ENCODE measurements at places on chromosomes 4 and X.

DNA sequence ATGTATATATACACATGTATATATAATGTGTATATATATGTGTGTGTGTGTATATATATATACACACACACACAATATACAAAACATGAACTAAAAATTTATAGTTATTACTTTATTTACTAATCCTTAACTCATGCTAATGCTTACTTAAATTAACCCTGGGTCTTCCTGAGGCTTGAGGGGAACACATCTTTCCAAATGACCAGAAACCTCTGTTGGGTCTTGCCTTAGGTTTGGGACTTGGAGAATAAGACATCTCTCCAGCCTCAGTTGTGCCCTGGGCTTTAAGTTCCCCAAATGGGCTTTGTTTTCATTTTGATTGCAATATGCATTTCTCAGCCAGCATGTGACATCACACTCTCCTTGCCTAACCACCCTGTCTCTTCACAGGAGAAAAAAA is 7.7 kb downstream of the GEMIN8 start:
- no peak for DNase-seq

GRCh38 chr4:128380306-128380705 is 92.7 kb upstream of the PGRMC2 start:
- no peak for DNase-seq

- no peak for DNase-seq
Observed at GRCh38 chr4:53026233-53026632, 164.1 kb downstream of the RASL11B start.

DNA sequence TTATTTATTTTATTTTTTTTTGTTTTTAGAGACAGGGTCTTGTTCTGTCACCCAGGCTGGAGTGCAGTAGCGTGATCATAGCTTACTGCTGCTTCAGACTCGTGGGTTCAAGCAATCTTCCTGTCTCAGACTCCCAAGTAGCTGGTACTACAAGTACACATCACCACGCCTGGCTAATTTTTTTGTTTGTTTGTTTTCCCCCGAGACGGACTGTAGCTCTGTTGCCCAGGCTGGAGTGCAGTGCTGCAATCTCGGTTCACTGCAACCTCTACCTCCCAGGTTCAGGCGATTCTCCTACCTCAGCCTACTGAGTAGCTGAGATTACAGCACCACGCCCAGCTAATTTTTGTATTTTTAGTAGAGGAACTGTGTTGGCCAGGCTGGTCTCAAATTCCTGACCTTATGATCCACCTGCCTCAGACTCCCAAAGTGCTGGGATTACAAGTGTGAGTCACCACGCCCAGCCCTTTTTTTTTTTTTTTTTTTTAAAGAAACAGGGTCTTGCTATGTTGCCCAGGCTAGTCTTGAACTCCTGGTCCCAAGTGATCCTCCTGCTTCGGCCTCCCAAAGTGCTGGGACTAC is 32.2 kb downstream of the COPS4 start:
- DNase-seq, result no peak

GRCh38 chrX:112512509-112512908 is 167.2 kb downstream of the LHFPL1 start:
- no peak for DNase-seq

DNA sequence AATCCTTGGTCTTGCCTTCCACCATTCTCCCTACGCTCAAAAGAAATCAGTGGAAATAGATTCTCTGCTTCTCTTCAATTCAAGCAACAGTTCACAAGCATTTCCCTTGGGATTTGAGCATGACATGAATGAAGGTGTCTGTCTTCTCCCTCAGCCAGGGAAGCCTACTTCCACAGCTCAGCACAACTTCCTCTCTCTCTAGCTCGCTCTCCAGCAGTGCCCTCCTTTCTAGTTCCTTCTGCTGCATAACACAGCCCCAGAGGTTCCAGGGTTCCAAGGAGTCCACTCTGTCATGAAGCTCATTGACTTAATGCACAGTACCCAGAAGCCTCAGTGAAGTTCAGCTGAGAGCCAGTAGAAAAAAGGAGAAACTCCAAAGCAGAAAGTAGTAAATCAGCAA is 81.3 kb downstream of the PLS3 start:
- no peak for DNase-seq

Measured in stimulated activated CD8-positive, alpha-beta memory T cell treated with anti-CD3 and anti-CD28 coated beads, Interleukin-4, amount 100 ng/mL, for 1 hour (primary cell).